ENCODE measurements at places on chromosomes 3 and 15.

- DNase-seq, result no peak
Measured at GRCh38 chr3:124496061-124496460, 234.2 kb upstream of the UMPS start.

DNA sequence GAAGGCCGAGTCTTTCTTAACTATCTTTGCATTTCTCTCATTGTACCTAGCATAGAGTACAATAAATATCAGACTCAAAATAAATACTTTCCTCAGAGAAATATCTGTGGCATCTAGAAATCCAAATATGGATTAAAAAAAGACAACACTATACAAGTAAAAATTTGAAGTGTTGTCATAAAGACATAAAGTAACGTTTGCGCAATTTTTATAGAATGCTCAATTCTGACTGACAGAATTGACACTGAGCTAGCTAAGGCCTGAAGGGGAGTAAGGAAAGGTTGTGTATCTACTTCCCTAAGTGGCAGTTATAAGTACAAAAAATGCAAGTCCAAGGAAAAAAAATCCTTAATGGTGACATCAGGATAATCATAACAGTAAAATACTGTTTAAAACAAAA lies 1.1 kb downstream of the SEC11A start:
- DNase-seq, result no peak

- no peak for DNase-seq
Measured at GRCh38 chr15:73319460-73320245, 49.1 kb downstream of the HCN4 start.

GRCh38 chr3:117955196-117955595 lies 1079.5 kb downstream of the IGSF11 start:
- DNase-seq, result no peak

DNA sequence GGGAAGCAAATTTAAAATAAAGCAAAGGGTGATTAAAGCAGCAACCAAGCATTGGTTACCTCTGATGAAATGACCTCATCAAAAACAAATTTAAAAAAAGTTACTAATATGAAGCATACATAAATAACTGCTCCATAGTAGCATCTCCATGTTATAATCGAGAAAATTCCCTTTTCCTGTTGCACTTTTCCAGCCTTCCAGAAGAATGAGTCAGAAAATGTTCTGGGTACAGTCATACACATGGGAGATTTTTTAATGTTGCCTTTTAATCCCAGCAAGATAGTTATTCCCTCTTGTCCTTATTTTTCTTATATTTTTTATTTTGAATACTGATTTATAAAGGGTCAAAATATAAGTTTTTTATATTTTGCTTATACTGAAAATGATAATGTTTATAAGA lies 2.6 kb upstream of the TMCO5A start:
- DNase-seq, result peak; percentile 28

- no peak for DNase-seq
Measured at GRCh38 chr3:47432673-47433072, 43.1 kb downstream of the SCAP start.

DNA sequence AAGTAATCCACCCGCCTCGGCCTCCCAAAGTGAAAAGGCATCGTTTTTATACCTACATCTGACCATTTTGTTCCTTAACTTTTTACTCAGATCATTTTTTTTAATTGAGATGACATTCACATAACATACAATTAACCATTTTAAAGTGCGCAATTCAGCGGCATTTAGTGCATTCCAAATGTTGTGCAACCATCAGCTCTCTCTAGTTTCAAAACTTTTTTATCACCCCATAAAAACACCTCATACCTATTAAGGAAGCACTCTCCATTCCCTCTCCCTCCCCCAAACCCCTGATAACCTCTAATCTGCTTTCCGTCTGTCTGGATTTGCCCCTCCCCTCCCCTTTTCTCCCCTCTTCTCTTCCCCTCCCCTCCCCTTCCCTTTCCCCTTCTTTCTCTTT lies 310.1 kb downstream of the UACA start:
- DNase-seq, result no peak

- DNase-seq, result no peak
Measured at GRCh38 chr3:20064387-20064786, 24.1 kb downstream of the KAT2B start.

GRCh38 chr3:131142580-131142979 lies 115.9 kb downstream of the NEK11 start:
- DNase-seq, result peak; percentile 8

DNA sequence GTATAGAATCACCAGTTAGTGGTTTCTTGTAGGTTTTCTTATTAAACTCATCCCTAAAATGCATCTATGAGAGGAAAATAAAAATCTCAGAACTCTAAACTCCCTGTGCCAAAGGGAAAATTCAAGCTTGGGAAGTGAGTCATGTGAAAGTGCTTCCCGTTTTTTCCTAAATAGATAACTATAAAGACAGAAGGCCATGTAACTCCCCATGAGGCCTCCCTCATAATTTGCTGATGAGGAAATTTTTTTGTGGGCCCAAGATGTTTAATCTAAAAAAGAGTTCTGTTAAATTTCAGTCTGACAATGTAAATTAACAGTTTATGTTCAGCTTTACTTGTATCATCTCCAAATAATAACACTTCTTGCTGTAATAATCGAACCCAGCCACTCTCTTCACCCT lies 1273.9 kb downstream of the OTOL1 start:
- no peak for DNase-seq

DNA sequence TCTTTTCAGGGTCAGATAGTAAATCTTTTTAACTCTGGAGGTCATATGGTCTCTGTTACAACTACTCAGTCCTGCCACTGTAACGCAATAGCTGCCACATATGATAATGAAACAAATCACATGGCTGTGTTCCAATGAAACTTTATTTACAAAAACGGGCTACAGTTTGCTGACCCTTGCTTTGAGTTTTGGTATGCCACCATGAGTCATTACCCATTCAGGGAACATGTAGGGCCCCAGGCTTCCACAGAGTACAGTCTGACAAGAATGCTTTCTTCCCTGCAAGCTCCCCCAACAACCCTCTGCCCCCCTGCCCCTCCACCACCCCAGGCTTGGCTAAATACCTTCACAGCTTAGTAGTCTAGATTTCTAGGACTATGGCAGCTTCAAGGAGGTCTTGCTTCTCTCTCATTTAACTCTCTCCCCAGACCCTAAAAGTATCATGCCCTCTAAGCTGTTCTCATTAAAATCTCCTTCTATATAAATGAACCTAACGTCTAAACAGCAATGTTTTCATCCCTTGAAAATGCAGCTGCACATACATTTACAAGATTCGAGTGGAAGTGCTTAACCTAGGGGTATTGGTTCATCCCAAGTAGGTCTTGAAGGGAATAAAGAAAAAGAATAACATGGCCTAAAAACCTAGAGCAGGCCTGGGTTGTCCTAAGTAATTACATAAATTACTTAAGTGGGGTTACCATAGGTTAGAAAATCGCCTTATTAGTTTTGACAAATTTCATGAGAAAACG lies 117.8 kb upstream of the PRICKLE2 start:
- peak; percentile 96 for DNase-seq

- no peak for DNase-seq
Measured at GRCh38 chr15:32893421-32893820, 175.6 kb downstream of the GREM1 start.

DNA sequence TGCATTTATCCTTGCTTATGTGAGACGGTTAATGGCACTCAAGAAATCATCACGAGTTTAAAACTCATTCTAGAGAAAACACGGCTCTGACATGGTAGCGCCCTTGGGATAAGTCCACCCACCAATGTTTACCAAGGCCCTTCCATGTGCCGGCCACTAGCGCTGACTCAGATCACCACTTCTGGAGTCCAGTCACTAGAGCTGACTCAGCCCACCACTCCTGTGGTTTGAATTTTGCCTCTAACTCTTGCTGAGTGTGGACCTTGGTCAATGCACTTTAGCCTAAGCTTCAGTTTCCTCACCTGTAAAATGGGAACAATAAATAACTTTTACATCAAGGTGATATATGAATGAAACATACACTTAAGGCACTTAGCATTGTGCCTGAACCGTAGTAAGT lies 358.4 kb upstream of the PROK2 start:
- DNase-seq, result peak; percentile 44

GRCh38 chr3:174873832-174874657 lies 14.9 kb downstream of the NAALADL2 start:
- DNase-seq, result no peak

DNA sequence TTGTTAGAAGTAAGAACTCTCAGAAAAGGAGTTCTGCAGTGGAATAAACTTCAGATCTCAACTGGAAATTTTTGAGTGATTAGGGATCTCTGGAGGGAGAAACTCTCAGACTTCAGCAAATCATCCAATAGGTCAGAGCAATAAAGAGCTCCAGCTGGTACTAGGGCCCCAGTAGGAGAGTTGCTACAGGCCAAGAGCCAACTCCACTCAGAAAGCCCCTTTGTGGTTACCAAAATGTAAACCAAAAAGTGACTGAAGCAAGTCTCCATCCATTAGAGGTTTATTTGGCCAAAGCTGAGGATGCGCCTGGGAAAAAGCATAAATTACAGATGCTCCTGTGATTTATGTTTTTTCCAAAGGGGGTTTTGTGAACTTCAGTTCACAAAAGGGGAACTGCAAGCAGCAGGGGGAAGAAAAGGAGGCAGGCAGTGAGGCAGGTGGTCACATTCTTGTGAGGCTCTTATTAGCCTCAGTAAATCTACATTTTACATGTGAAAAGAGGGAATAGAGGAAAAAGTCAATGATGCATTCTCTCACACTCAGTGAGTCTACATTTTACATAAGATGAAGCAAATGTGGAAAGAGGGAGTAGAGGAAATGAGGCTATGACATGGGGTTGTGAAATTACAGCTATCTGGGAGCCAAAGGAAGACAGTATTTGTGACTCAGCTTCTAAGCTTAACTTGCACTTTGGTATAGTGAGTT lies 92.4 kb upstream of the DAZL start:
- DNase-seq, result peak; percentile 85

GRCh38 chr3:32194653-32195052 lies 43.8 kb upstream of the CMTM8 start:
- no peak for DNase-seq

DNA sequence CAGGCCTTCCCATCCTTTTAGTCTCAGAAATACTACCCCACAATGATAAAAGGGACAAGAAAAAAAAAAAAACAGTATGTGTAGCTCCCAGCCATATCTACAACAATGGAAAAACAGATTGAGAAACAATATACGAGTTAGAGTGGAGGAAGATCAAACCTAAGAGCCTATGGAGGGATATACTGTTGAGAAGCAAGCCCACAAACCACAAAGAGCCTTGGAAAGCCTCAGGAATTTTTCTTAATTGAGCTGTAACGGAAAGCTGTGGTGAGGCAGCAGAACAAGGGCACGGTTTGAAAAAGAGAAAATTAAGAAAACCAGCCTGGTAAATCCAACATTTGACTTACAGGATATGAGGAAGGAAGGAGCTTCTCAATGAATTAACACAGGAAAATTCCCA lies 21.4 kb downstream of the KPNA1 start:
- peak; percentile 87 for DNase-seq
